ENCODE measurements at places on chromosomes 4 and X. TPM values are rescaled to one million over a fixed set of nuclear protein-coding genes. Genes with fewer than 3 reads are reported as not detected.

The SMPX gene
- 429 TPM for total RNA-seq

The USP9X gene
- 72.6 TPM for total RNA-seq

GRCh38 chr4:111433441-111433840, 711.8 kb upstream of the FAM241A start:
- DNase-seq: no peak

- DNase-seq: no peak
Observed at GRCh38 chr4:24405341-24405740, 179.0 kb downstream of the DHX15 start.

- DNase-seq: no peak
Observed at GRCh38 chrX:65300104-65300809, 234.3 kb downstream of the LAS1L start.
